ENCODE measurements at places on chromosomes 13 and 19.

DNA sequence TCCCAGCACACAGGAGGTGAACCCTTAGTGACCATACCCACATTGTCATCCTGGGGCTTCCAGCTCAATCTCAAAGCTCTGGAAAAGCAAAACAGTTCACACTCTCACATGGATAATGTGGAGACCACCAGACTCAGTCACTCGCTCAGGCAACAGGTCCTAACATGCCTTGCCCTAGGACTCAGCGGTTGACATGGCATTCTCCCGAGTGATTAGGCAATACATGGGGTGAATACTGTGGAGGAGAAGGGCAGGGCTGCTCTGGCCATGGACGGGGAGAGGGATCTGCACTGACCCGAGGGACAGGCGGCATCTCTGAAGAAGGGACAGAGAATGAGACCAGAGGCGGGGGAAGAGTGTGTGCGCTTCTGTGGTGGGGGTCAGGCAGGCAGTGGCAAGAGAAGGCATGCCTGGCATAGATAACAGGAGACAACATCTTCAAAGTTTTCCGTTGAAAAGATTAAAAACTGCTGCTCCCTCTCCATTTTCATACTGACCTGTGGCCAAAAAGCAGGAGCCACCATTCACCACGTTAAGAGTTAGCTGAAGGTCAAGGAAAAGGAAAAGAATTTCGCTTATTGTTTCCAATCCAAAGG, 44.5 kb upstream of the EPHX3 start:
- no peak for DNase-seq

DNA sequence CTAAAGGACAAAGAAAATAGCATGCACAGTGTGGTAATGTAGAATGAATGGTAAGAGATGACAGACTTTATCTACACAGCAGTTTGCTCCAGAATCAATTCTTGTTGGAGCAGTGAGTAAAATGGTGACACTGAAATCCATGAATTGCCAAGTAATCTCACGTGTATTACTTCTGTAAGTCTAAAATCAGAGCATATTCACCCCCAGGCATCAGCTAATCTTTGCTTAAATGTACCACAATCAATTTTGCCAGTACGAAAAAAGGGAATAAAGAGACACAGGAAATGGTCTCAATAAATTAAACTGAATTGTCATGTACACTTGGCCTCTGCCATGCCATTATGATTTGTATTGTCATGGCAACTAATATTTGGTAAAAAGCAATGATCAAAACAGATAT, 294.2 kb downstream of the PCDH17 start:
- DNase-seq: no peak

DNA sequence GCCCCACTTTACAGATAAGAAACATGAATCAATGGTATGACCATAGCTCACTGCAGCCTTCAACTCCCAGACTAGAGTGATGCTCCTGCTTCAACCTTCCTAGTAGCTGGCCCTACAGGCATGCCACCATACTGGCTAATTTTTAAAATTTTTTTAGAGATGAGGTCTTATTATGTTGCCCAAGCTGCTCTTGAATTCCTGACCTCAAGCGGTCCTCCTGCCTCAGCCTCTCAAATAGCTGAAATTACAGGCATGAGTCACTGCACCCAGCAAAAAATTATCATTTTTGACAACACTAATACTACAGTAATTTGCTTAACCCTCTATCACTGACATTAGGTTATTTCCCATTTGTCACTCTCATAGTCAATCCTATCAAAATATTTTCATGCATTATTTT, 14.7 kb downstream of the CAB39L start:
- no peak for DNase-seq

DNA sequence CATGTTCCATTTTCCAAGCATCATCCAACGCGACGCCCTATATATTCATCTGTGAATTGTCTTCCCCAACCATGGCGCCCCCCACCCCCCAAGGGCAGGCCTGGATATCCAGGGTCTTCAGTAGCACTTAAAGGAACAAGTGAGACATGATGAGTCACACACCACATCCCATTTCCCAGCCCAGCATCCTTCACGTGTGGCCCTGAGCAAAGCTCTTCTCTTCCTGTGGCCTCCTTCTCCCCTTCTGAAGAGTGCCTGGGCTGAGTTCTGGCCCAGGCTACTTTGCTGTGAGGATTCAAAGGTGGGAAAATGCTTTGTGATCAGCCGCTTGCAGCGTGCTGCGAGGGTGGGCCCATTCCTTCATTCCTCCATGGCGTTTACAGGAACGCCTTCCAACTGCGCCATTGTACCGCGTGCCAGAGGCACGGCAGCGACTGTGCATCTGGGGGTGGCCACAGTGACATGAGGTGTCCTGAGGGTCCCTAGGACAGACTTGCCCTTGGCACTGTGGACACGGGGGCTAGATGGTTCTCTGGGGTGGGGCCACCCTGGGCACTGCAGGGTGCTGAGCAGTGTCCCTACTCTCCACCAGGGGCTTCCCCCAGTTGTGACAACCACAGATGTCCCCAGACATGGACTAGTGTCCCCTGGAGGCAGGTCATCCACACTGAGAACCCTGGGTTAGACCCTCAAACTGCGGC, 11.7 kb downstream of the PLIN4 start:
- no peak for DNase-seq

- DNase-seq: no peak
These were observed 8.4 kb upstream of the ZNF554 start for GRCh38 chr19:2811221-2811722.

DNA sequence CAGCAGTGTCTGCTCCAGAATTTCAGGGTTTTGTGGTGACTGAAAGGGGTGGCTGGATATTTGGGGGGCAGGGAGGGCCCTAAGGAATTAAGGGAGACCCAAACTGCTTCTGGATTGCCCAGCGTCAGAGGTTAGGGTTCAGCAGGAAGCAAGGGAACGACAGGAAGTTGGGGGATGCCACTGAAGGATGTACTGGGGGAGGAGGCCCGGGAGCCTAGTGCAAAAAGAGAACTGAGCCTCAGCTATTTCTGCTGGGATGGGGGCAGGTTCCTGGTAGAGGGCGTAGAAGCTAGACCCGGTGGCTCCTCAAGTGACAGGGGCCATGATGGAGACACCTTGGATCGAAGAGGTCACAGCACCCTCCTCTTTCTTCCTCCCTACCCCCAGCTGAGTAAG, 1.1 kb downstream of the CYP2S1 start:
- DNase-seq: no peak

- no peak for DNase-seq
These were observed at the start of gene SIGLEC9 for GRCh38 chr19:51124729-51125128. Gene SIGLEC9 (plus strand): TSS chr19:51124906. CDS start chr19:51124975, 69 bp downstream.

- DNase-seq: no peak
These were observed 118.5 kb downstream of the ATP8A2 start for GRCh38 chr13:25490236-25490635.

DNA sequence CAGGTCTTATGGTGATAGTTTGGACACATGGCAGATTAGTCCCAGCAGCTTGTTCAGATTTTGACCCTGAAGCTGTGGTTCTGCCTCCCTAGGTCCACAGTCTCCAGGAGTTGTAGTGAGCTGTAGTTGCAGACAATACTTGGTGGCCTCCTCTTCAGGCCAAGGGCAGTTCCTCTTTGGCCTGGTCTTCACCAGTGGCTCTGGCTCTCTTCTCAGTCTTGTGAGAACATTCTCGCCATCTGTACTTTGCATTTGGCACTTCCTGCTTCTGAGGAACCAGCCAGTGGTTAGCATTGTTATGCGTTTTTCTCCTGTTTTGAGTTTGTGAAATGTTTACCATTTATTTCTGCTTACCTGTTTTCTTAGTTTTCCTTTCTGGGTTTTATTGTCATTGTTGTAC, 40.7 kb downstream of the PCCA start:
- DNase-seq: no peak

DNA sequence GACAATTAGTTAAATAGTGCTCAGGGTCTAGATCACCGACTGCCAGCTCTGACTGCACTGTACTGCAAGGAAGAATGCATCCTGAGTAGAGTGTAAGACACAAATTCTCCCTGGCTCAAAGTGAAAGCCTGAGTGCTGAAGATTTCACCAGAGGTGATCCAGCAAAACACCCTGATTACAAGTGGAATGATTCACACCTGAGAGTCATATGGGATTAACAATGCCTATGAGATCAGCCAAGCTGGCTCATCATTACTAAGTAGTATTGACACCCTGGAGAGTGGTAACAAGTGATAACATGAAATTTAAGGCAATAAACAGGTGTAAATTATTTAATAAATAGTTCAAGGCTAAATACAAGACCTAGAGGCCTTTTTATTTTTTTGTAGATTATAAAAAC, 403.8 kb upstream of the PRR20A start:
- no peak for DNase-seq

GRCh38 chr19:50705422-50706019, 14.1 kb downstream of the SHANK1 start:
- no peak for DNase-seq

GRCh38 chr13:94860981-94861407, 148.6 kb upstream of the SOX21 start:
- DNase-seq: no peak

DNA sequence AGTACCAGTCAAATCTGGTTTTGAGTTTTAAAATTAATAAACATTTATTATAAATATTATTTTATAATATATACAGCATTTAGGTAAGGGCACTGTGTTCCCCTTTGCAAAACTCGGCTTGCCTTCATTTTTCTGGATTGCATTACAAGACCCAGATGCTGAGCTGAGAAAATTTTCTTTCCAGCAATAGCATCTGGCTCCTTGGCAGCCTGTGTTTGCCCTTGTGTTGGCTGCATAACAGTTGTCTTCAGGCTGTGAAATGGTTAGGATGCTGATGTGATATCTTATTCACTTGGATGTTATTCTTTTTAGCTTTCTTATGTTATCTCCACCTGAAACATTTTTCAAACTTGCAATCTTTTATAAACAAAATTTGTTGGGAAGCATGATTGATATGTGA, 784.4 kb downstream of the DACH1 start:
- DNase-seq: no peak

DNA sequence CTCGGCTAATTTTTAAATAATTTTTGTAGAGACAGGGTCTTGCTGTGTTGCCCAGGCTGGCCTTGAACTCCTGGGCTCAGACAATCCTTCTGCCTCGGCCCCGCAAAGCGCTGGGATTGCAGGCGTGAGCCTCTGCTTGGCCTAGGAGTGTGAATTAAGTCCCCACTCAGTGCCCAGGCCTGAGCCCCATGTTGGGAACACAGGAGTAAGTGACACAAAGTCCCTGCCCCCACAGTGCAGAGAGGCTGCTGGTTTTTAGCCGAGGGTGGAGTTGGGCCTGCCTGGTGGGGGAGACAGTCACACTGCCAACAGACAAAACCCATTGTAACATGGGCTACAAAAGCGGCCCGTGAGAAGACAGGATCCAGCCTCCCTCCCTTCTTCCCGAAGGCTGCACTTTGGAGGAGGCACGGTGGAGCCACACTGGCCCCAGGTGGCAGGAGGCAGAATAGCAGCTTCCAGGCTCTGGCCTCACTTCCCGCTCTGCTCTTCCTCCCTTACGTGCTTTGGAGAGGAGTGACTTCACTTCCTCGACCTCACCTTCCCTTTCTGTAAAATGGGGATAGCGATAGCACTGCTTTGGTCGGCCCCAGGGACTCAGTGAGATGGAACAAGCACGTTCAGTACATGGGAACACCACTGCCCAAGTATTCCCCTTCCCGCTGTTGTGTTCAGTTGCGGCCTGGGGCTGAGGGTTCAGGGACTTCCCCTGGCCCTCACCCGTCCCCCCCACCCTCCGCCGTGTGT, 15.2 kb upstream of the EHD2 start:
- peak; percentile 18 for DNase-seq

- no peak for DNase-seq
These were observed 90.4 kb upstream of the PEG3 start for GRCh38 chr19:56930647-56931535.

DNA sequence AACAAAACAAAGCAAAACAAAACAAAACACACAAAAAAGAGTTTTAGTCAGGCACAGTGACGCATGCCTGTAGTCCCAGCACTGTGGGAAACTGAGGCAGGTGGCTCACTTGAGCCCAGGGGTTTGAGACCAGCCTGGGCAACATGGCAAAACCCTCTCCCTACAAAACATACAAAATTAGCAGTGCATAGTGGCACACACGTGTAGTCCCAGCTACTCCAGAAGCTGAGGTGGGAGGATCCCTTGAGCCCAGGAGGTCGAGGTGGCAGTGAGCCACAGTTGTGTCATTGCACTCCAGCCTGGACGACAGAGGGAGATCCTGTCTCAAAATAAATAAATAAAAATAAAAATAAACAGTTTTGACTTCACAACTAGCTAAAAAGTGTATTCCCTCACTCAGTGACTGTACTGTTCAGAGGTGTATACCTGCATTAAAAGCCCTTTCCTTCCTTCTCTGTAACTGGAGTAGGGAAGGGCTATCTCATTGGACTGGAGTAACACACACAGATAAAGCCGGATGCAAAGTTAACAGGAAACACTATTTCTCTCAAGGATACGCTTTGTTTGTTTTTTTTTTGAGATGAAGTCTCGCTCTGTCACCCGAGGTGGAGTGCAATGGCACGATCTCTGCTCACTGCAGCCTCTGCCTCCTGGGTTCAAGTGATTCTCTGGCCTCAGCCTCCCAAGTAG, 3.7 kb upstream of the BAX start:
- no peak for DNase-seq

DNA sequence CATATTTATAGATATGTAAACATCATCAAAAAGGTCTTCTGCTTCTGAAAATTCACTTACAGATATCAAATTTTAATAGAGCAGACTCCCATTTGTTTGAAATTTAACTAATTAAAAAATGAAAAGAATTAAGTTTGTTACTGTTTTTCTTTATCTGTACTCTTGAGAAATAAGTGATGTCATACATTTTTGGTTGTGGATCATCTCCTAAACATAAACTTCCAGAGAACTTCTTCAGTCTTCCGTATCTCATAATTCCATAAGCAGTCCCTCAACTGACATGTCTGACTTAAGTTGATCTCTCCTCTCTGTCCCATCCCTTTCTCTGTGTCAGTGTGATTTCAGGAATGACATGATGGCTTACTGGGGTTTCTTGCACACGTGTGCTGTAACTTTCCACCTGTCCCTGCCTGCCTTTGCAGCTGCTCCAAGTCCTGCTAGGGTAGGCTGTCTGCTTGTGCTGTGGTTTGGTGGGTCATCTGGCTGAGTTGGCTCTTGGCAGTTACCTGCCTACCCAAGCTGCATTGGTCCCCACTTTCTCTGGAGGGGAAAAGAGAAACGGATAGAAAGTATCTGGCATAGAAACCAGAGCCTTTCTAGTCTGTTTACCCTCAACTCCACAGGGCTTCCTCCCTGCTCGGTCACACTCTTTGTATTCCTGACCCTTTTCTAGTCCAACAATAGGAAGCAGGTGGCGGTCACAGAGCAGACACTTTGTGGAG, 127.1 kb downstream of the GGACT start:
- no peak for DNase-seq

GRCh38 chr13:35978607-35979316, 152.4 kb downstream of the DCLK1 start:
- no peak for DNase-seq

DNA sequence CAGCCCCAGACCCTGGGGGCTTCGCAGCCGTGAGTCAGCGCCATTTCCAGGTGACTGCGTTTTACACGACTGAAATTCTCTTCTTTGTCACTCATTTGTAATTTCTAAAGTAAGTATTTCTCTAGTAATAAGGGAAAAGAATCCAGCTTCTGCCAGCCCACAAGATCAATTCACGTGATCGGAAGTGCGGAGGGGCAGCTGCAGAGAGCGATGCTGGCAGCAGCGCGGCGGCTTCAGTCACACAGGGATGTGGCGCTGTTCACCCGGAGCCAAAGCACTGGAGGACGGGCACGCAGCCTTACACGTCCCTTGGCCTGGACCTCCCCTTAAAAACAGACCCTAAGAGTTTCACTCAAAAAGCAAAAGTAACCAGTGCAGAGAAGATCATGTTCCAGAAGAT, 18.4 kb downstream of the GRTP1 start:
- DNase-seq: no peak

- no peak for DNase-seq
These were observed 43.0 kb downstream of the RB1 start for GRCh38 chr13:48346583-48346982.

GRCh38 chr13:30156826-30157615, 150.3 kb downstream of the KATNAL1 start:
- no peak for DNase-seq

Data from activated T-helper 1 cell treated with Interleukin-2 at 50 U/mL for 16 hours (primary cell).